ENCODE measurements at places on chromosomes 11 and 22.
A peak's percentile ranks its signal among the peaks of the same experiment; 100 is the strongest.

- DNase-seq, result no peak
Measured at GRCh38 chr11:24496736-24497725, at the start of gene LUZP2. Gene LUZP2, plus strand, starts transcription at chr11:24497053.

DNA sequence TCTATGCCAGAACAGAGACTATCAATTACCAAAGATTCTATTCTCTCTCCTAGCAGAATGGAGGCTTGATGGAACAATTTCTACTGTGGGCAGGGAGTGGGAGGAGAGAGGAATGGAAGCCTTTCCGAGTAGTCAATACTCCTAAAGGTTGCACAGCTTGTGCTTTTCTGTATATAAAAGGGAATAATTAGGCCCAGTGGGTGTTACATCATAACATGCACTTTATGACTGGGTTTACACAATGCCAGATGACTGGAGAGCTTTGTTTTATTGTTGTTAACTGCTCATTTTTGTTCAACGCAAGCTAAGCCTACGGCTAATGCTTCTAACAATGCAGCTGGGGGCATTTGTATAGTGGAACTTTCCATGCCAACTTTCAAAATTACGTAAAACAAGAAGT is 2237.9 kb upstream of the RAG2 start:
- DNase-seq, result no peak

DNA sequence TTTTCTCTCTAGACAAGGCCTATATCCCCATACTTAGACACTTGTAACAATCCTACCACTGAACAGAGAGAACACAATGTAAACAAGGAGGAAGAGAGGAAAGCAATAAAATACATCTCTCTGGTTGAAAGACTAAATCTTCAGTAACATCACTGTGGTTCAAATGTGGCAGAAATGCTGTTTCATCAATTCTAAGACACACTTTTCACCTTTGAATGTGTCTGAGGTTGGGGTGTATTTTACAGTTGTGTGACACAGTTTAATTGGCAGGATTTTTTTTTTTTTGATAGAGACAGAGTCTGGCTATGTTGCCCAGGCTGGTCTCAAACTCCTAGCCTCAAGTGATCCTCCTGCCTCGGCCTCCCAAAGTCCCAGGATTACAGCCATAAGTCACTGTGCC is 79.5 kb downstream of the AMBRA1 start:
- no peak for DNase-seq

- no peak for DNase-seq
Measured at GRCh38 chr11:21142007-21142406, 472.6 kb downstream of the NELL1 start.

DNA sequence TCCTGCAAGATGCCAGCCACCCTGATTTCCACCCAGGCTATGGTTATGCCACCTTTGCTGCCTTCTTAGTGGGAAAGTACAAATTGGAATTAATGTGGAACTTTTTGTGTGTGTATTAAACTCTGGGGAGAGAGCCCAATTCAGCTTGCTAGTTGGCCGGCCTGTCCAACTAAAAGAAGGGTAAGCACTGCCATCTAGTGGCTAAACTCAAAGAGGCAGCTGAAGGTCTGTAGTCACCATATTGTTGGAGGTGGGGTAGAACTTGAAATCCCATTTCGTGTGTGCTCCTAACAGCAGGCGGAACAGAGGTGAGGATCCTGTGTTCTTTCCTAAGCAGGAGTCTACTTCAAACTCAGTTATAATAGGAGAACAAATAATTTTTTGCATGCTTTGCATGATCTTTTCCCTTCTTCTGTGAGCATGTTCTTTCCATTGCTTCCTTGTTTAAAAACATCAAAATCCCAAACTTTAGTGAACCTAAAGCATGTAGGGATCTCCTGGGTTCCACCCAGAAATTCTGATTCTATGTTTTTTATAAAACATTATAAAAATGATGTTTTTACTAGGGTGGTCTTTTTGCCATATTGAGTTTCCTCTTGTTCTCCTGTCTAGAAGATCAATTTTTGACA is 138.8 kb upstream of the SORL1-AS1 start:
- DNase-seq, result peak; percentile 80

GRCh38 chr22:49705216-49705971 is 122.3 kb downstream of the BRD1 start:
- no peak for DNase-seq

DNA sequence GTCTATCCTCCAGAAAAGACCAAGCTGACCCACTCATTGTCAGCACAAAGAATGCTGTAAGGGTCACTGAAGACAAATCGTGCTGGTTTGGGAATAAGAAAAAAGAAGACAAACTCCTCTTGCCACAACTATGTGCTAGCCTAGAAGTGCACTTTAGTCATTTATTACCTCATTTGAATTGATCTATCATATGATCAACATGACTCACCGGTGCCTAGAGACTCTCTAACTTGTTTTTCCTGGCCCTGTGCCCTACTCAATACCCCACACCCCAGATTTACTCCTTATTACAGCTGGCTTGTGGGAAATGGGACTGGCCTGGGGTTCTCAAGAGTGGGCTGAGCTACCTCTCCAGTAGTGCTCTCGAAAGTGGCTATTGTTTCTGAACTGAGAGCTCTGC is 35.9 kb upstream of the HORMAD2 start:
- DNase-seq, result no peak

DNA sequence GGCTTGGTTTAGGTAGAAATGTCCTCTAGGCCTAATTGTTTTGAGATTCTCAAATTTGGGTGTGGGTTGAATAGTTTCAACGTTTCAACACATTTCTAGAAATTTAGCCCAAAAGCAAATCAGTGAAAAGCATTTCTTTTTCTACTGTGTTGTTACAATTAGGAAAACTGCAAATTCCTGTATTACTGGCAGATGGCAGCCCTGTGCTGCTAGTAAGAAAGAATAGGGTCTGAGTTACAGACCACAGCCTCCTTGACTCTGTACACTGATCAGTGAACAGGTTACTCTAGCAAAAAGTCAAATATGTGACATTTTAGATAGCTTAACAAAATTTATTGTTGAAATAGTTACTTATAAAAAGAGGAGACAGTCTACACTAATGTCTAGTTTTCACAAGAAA is 703.0 kb downstream of the JRKL start:
- no peak for DNase-seq

GRCh38 chr11:57971272-57972012 is 52.2 kb upstream of the OR9Q1 start:
- no peak for DNase-seq
